Activated T-cell treated with anti-CD3 and anti-CD28 coated beads for 1 hour (primary cell): ENCODE measurements at places on chromosomes 11 and 22.

GRCh38 chr22:47017245-47017644 is 254.8 kb downstream of the TBC1D22A start:
- DNase-seq, result no peak

GRCh38 chr22:47299863-47300697 is 537.6 kb downstream of the TBC1D22A start:
- no peak for DNase-seq

DNA sequence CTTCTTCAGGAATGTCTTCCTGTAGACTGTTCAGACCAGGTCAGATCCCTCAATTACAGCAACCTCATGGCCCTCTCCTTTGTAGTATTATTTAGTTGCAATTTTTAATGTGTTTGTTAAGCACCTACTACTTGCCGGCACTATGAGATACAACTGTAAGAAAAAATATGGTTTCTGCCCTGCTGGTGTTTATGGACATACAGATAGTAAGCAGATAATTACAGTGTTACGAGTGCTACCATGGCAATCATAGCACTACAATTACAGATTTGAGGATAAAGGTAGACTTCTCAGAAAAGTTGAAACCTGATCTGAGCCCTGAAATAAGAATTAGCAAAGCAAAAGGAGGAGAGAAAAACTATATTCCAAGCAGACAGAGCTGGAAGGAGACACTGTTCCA is 2.8 kb downstream of the LRRC51 start:
- no peak for DNase-seq

GRCh38 chr11:69158301-69159149 is 2.8 kb downstream of the SMIM38 start:
- no peak for DNase-seq

GRCh38 chr11:7575841-7576725 is 62.3 kb downstream of the PPFIBP2 start:
- DNase-seq, result no peak

DNA sequence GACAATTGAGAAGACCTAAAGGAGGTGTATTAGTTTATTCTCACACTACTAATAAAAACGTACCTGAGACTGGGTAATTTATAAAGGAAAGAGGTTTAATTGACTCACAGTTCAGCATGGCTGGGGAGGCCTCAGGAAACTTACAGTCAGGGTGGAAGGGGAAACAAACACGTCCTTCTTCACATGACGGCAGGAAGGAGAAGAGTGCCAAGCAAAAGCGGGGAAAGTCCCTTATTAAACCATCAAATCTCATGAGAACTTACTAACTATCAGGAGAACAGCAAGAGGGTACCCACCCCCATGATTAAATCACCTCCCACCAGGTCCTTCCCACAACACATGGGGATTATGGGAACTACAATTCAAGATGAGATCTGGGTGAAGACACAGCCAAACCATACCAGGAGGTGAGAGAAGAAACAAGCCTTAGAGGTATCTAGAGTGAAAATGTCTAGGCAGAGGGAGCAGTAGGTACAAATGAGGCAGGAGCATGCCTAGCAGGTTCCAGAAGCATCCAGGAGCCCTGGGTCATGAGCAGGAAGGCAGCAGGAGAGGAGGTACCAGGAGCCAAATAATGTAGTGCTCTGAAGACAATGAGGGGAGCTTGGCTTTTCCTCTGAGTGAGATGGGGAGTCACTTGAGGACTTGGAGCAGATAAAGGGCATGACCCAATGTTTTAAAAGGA is 31.6 kb downstream of the IL10RA start:
- DNase-seq, result no peak

- DNase-seq, result no peak
These were observed 71.7 kb upstream of the EED start for GRCh38 chr11:86172894-86173293.

DNA sequence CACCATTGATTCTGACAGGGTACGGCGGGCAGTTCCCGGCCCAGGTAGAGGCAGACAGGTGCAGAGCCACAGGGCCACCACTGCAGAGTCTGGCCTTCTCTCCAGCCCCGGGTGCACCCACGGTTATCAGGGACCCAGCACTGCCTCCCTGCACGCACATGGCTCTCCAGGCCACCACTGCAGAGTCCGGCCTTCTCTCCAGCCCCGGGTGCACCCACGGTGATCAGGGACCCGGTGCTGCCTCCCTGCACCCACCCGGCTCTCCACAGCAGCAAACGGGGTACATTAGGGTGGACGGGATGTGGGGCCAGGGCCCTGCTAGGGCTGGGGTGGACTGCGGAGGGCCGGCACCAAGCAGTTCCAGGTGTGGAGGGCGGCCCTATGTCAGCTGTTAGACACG is 272.9 kb downstream of the BRD1 start:
- DNase-seq, result no peak

DNA sequence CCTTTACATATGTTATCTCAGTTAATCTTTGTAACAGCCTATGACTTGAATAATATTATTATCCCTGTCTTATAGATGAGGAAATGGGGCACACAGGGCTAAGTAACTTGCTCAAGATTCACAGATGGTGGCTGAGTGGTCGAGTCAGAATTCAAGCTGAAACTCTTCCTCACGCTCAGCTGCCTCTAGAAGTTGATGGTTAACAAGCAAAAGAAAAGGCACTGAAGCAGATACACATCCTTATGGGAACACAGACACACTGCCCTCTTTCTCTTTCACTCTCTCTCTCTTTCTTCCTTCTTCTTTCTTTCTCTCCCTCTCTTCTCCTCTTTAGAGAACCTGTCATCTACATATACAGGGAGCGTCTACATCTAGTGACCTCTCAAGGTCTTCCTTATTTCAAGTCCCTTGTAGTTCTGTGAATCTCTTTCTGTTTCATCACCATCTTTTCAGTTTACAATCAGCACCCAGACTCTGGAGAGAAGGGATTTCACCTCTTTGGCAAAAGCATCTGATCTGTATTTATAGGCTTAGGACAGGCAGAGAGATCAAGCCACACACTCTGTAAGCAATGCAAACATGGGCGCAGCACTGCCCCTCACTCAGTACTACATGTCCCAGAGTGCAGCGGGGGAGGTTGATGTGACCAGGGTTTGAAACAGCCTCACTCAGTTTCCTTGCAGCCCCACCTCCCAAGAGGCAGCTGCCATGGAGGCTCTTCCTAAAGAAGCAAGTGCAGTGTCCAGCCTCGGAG is 75.7 kb downstream of the GRAMD1B start:
- DNase-seq, result no peak

- no peak for DNase-seq
These were observed 32.9 kb upstream of the EED start for GRCh38 chr11:86211619-86212018.
